NCI-H345 (cell line): ENCODE measurements at places on chromosomes 2 and 18.

DNA sequence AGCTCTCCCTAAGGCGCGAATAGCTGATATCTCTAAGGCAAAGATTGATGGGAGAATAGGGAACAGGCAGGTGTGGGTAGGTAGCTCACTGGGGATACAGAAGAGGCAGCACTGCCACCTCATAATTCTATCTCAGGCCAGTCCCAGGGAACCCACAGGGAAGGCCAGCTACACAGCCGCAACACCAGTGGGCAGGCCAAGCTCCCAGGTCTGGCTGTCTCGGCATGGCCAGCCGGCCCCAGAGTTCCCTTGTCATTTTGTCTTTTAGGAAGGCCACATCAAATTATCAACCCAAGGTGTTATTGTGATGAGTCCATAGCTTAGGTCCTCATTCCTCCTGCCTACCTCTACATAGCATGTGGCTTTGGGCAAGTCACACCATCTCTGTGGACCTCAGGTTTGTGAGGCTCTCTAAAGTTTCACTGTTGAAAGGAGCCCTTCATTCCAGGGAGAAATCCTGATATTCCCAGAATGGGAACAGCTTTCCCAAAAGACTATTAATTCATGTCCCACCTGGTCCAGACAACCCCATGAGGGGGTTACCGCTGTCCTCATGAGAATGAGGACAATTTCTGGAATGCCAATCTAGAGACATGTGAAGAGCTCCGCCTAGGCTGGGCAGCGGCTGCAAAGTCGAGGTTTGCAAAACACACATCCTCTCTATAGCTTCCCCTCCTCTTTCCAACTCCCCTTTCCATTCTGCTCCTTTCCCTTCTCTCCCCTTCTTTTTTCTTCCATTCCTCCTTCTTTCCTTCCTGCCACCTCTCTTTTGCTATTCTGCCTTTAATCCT, 287.1 kb upstream of the ID2 start:
- DNase-seq: no peak

- no peak for DNase-seq
Observed at GRCh38 chr2:21500401-21500945, 376.7 kb downstream of the TDRD15 start.

DNA sequence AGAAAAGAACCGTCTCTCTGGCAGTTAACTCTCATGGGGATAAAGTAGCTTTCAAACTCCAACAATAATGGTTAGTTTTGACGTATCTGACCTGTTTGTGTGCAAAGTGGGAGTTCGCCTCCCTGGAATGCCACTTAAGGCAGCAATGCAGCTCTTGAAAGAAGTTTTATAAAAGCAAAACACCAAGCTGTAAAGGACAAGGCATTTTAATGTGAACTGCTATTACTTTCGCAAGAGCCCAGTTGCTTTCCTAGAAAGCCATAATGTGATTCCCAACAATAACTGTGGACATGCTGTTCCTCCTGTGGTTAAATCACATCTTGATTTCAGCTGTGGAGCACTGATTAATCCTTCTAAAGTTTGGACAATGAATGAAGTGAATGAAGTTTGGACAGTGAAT, 303.7 kb downstream of the PTPRM start:
- DNase-seq: no peak

- DNase-seq: no peak
Observed at GRCh38 chr2:199603721-199604291, 146.1 kb upstream of the SATB2 start.

DNA sequence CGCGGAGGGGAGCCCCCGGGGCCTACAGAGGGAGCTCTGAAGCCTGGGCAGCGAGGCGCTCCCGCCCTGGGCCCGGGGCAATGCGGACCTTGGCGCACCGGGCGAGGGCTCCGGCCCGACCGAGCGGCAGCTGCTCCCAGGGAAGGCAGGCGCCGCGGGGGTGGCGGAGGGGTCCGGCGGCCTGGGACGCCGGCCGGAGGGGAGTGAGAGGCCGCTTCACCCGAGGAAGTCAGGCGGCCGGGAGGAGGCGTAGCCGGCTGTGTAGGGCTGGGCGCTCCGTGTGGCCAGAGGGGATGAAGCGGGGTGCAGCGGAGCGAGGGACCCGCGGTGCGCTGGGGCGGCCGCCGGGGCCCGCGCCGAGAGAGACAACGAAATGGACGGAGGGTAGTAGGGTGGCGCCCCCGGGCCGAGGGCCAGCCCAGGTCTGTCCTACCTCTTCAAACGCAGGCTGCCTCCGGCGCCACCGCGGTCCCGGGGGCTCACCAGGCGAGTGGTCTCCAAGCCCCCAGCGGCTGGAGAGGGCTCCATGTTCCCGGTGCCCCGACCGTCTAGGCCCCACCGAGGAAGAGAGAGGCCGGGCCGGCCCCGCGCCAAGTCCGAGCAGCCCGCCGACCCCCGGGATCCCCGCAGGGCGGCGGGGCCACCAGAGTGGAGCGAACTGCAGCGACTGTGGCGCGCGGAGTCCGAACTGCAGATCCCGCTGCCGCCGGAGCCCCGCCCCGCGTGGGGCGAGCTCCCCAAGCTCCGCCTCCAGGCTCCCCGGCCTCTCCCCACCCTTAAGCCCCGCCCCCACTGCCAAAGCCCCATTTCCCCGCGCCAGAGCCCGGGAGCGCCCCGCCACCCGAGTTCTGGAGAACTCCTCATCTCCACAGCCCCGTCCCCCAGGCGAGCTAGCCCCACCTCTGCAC, at the start of gene SLC30A3:
Gene SLC30A3, minus strand, starts transcription at position 669 of the 908 bp plus-strand sequence. Its CDS starts 141 bp downstream, at position 528.
- peak; percentile 50 for DNase-seq

DNA sequence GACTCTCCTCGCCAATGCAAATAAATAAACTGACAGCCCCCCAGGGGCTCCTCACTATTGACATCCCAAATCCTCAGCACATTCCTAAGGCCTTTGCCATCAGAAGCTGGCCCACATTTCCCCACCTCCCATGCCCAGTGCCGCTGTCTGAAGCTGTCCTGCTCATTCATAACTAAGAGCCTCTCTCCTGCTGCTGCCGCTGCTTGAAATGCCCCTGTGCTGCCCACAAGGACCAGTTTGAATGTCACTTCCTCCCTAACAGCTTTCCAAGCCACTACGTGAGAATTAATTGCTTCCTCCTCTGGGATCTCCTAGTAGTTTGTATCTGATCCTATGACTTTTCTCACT, 151.6 kb upstream of the CAPN13 start:
- DNase-seq: no peak

DNA sequence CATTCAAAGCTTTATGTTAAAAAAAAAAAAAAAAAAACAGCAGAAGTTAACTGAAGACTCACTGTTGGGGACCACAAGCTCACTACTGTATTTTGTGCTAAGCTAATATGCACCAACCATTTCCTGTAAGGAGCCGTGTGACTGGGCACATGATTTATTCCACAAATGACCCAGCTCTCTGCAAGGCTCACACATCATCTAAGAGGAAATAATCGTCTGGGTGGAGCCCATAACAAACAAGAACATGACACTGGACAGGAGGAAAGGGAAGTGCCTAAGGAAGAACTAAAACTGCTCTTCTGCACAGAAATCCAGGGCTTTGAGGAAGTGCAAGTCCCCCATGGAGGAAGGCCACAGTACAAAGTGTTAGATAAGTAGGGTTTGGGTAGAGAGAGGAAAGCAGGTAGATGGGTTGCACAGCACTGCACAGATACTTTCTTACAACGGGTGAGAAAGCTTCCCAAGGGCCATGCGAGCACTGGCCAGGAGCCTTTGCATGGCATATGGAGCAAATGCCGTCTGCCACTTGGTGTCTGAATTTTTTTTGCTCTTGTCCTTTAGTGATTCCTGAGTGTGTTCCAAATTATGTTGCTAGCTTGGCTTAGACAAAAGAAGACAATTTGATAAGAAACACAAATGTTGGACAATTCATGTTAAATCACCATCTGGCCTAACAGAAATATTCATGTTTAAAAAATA, 24.4 kb downstream of the NFE2L2 start:
- no peak for DNase-seq

- peak; percentile 8 for DNase-seq
Observed at GRCh38 chr2:59249441-59250306, 1008.5 kb upstream of the FANCL start.

DNA sequence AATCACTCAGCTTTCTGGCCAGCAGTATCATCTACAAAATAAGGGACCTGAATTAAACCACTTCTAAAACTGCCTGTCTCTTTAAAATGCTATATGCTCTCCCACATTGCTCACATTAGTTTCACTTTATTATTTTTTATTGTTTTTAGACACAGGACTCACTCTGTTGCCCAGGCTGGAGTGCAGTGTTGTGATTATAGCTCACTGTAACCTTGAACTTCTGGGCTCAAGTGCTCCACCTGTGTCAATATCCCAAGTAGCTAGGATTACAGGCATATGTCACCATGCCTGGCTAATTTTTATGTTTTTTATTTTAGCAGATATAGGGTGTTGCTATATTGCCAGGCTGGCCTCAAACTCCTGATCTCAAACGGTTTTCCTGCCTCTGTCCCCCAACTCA, 591.3 kb upstream of the ZNF804A start:
- peak; percentile 26 for DNase-seq

DNA sequence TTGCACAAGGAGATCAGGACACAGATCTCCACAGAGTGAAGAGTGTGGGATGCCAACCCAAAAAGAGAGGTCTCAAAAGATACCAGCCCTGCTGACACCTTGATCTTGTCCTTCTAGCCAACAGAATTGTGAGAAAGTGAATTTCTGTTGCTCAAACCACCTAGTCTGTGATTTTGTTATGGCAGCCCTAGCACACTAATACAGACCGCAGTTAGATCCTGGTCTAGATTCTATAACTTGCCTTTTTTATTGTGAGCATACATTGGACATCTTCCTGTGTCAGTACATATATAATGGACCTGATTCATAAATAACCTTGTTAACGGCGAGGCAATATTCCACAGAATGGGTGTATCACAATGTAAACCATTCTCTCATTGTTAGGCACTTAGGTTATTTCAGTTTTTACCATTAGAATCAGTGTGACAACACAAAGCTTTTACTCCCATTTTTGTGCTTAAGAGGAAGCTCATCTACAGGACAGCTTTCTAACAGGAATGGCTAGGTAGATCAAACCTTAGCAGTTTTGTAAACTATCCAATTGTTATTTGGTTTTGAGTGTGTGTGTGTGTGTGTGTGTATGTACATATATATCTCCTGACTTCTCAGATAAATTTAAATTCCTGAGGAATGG, 89.0 kb downstream of the ACSL3 start:
- DNase-seq: no peak

GRCh38 chr2:234853729-234854128, 98.1 kb upstream of the SH3BP4 start:
- DNase-seq: no peak

- DNase-seq: no peak
Observed at GRCh38 chr2:156229724-156230362, 102.7 kb downstream of the NR4A2 start.

- peak; percentile 53 for DNase-seq
Observed at GRCh38 chr2:210617732-210618330, 61.4 kb downstream of the CPS1 start.

- DNase-seq: no peak
Observed at GRCh38 chr18:68406761-68407160, 308.1 kb downstream of the TMX3 start.

- no peak for DNase-seq
Observed at GRCh38 chr2:209570194-209570593, 146.3 kb downstream of the MAP2 start.

DNA sequence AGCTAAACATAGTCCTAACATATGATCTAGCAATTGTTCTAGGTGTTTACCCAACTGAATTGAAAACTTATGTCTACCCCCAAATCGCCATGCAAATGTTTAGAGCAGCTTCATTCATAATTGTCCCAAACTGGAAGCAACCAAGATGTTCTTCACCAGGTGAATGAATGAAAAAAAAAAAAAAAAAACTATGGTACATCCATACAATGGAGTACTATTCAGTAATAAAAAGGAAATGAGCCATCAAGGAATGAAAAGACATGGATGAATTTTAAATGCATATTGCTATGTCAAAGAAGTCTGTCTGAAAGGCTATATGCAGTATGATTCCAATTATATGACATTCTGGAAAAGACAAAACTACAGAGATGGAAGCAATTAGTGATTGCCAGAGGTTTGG, 98.6 kb upstream of the ITPRID2 start:
- DNase-seq: no peak

DNA sequence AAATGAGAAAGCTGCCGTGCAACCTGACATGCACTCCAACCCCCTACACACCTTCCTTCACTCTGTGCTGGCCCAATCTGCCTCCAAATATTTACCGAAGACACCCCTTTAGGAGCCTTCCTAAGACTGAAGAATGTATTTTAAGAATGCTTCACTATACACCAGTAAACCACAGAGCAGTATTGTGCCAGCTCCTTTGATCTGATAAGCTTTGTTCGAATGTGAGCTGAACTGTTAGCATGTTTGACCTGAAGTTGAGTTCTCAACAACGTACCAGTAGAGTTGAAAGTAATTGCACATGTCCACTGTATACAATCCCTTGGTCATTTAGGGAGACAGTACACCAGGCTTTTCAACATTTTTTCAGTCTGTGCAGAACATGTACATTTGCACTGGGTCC, 259.2 kb downstream of the TGIF1 start:
- DNase-seq: no peak

- no peak for DNase-seq
Observed at GRCh38 chr2:195498839-195499490, 158.1 kb upstream of the SLC39A10 start.

- DNase-seq: no peak
Observed at GRCh38 chr2:80091237-80091636, 213.3 kb downstream of the LRRTM1 start.

GRCh38 chr2:207423886-207424285, 105.9 kb upstream of the CREB1 start:
- no peak for DNase-seq

DNA sequence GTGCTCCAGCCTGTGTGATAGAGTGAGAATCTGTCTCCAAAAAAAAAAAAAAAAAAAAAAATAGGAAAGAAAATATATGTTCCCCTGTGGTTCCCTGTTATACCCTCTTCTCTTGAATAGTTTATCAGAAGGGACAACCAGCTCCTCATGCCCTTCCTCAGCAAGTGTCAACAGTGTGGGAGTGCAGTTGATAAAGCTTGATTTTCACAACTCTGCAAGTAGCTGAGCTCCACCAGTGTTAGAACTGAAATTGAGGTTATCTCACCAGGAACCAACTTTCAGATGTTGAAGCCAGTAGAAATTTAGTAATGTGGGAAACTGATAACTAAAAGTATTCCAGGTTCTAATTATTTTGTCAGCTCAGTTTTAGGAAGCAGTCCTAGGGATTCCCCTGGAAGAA, 25.1 kb downstream of the NEDD4L start:
- no peak for DNase-seq

DNA sequence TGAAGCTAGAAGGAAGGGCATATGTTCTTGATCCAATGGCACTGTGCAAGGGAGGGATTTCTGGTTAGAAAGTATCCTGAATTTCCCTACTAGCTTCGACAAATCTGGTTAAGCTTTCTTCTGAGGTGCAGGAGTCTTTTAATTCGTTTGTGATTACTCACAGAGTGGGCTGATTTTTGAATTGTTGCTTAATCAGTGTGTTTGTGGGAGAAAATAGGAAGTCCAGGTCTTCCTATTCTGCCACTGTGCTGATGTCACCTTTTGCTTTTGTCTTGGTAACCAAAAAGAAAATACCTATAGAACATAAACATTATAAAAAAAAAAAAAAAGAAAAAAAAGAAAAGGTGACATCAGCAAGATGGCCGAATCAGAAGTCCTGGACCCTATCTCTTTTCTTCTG, 1008.6 kb downstream of the TSN start:
- no peak for DNase-seq

- no peak for DNase-seq
Observed at GRCh38 chr2:231028889-231029288, 8.4 kb upstream of the C2orf72 start.
